ENCODE measurements at places on chromosomes 2 and 18. TPM values are rescaled to one million over a fixed set of nuclear protein-coding genes. Genes with fewer than 3 reads are reported as not detected.

GRCh38 chr2:182355815-182356214 is 71.0 kb downstream of the PDE1A start:
- DNase-seq, result no peak

Gene KIF1A
- 123 TPM for total RNA-seq

DNA sequence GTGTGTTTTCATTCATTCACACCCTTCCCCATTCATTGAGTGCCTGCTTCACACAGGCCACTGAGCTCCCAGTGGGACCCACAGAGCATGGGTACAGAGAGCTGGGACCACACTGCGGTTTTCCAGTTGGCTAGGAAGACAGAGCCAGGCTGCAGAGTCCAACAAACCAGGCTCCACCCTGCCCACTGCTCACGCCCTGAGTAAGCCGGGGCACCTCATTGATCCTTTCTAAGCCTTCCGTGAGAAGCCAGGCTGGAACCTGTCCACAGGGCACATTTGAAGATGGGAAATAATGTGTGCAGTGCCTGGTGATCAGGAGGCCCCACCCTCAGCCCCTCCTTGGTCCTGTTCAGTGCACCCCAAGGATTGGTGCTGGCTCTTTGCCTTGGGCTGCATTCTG is 13.5 kb downstream of the KCNIP3 start:
- DNase-seq, result no peak

Gene ANKAR
- total RNA-seq, result 30.3 TPM

GRCh38 chr2:114068438-114068837 is 178.5 kb downstream of the ACTR3 start:
- DNase-seq, result no peak
